NCI-H1048 (cell line): ENCODE measurements at places on chromosomes 16 and 17.

DNA sequence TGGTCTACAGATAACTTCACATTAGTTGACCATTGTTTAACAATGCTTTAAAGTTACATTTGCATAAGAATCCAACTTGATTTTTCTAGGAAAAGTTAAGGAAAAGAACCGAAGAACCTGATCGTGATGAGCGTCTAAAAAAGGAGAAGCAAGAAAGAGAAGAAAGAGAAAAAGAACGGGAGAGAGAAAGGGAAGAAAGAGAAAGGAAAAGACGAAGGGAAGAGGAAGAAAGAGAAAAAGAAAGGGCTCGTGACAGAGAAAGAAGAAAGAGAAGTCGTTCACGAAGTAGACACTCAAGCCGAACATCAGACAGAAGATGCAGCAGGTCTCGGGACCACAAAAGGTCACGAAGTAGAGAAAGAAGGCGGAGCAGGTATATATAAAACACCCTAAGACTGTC is 21.7 kb downstream of the ANKRD40CL start:
- no peak for DNase-seq

DNA sequence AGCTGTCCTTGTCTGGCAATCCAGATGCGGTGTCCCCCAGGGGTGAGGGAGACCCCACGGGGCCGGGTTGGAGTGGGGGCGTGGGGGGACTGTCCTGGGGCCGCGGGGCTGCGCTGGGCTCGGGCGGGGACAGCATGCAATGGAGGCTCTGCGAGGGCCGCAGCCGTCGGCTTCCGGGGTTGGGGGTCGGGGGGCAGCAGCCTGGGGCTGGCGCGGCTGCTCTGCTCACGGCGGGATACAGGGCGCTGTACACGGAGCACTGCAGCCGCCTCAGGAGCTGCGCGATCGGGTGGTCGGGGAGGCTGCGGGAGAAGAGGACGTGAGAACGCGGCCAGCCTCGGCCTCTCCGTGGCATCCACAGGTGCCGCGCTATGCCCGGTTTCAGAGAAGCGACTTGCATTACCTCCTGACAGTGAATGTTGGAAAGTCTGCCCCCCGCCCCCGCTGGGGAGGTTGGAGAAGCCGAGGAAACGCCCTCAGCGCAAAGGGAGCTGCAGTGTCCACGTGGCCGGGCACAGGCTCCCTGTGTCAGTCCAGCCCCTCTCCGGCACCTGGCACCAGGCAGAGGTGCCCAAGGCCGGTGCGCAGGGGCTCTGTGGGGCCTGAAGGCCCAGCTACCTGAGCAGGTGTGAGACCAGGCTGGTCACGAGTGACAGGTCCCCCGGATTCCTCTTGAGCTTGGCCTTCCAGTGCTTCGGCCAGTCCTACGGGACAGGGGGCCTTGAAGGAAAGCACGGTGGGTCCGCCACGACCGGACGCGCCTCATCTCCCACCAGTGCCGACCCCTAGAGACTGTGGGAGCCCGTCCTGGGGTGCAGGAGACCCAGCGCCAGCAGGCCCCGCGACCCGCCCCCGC is 9.4 kb upstream of the SPATA2L start:
- DNase-seq, result no peak

DNA sequence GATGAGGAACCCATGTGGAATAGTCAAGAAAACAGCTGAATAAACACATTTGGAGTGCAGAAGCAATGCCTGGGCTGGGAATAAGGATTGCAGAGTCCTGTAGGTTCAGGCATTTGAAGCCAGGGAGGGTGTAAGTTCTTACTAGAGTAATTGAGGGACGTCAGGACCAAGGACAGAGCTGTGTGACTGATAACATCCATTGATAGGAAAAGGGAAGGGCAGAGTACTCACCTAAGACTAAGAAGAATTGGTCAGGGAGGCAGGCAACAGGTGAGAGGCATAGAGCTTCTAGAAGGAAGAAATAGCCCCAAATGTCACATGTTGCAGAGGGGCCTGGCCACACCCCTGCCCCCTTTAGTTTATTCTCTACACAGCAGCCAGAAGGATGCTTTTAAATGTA is 79.8 kb upstream of the TMEM132E start:
- no peak for DNase-seq

DNA sequence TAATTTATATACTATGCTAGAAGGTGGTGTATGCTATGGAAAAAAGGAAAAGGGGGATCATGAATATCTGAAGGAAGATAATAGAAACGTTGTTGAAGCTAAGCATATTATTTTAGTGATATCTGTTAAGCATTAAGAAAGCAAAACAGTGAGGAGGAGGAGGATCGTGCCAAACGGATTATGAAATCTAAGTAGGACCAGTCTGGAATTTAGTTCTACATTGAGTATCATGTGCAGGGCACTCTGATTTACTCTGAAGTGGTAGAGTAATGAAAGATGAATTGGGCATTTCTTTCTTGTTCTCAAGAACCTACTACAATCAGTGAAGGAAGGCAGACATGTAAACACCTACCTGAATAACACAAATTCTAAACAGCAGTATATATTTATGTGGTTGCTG is 195.3 kb downstream of the CYB561 start:
- no peak for DNase-seq

- no peak for DNase-seq
These were observed 6.4 kb upstream of the MTSS2 start for GRCh38 chr16:70692130-70692872.

DNA sequence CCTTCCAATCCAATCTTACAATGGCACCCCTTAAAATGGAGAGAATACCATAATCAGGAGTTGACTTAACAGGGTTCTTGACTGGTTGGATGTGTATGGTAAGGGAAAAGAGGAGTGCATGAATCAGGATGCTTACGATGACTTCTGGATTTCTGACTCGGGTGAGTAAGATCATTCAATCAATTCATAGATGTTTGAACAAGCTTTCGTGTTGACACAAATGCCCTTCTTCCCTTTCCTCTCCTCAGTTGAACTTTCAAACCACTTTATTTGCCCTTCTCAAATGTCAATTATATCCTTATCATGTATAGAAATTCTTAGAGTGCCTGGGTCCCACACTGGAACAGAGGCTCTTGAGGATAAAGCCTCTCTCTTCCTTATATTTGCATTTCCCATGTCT is 25.9 kb downstream of the ABCC12 start:
- DNase-seq, result no peak

- no peak for DNase-seq
These were observed 168.9 kb downstream of the GRIN2A start for GRCh38 chr16:10013364-10013763.

DNA sequence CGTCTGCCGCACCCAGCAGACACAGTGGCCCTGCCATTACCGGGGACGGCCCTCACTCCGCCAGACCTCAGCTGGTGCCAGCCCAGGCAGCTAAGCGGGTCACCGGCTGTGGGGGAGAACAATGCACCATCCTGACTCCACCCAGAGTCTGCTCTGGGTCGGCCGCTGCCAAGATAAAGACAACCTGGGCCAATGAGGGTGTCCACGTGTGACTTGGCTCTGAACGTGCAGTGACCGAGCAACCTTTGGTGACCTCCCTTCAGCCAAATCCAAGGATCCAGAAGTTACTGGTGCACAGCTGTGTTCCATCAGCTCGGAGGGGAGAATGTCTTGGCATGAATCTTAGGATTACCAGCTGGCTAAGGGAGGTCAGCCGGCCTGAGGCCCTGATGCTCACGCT is 155.9 kb downstream of the NTN1 start:
- no peak for DNase-seq
